ENCODE measurements at places on chromosomes 7 and 10.

DNA sequence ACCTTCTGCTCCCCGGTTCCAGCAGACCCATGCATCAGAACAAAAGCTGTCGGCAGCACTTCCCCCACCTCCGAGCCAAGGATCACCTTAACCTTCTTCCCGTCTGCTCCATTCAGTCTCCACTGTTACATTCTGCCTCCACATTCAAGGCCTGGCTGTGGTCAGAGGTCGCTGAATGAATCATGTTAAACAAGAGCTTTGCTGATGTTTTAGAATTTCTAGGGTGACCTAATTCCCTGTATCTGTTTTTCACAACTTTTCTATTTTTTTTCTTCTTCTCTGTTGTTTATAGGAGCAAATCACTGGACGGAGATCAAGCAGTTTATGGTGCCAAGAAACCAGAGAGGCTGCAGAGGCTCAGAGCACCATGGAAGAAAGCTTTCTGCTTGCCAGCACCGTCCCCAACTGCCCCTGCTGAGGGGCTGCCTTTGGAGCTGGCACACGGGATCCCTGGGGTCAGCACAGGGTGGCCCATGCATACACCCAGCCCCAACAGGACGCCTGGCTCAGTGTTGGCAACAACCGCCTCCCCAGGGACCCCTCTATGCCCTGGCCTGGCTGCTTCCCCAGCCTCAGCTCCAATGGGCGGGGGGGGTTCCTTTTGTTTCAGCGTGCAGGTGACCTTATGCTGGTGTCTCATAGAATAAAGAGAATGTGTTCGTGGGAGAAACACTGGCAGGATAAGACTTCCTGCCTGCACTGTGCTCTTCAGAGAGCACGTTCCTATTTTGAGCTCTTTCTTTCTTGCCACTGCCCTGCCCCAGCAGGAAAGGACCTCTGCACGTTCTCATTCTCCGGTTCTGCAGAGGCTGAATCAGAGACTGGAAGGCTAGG, 182.7 kb upstream of the LYZL2 start:
- no peaks in the 10 kb centered on the region for H3K36me3 ChIP-seq

DNA sequence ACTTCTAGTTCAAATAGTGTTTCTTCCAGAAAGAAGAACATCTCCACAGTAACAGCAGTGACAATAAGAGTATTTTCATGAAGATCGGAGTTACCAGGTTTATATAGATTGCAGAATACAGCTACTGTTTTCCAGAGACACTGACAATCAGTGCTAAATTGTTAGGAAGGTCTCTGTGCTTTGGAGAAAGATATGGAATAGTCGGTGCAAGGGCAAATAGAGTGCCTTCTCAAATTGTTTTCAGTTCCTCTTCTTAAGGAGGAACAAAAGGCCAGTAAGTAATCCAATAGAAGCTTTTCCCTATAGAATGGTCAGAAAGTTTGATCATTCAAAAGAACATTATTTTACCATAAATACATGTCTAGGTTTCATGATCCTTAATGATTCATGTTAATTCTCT, 2.6 kb upstream of the KIAA1217 start:
- no peaks in the 10 kb centered on the region for H3K36me3 ChIP-seq
- H3K4me1 ChIP-seq = peaks cover 31% of the 10 kb centered on the region
- no peak overlapping the region for H3K4me3 ChIP-seq
- no peak overlapping the region for H3K27ac ChIP-seq
- peaks cover 9% of the 10 kb centered on the region for H3K27me3 ChIP-seq
- no peak for DNase-seq

GRCh38 chr7:28804990-28805389, 153.1 kb downstream of the TRIL start:
- H3K36me3 ChIP-seq = no peaks in the 10 kb centered on the region
- no peak overlapping the region for H3K4me3 ChIP-seq
- H3K27ac ChIP-seq = no peak overlapping the region
- peaks cover 6% of the 10 kb centered on the region for H3K4me1 ChIP-seq
- DNase-seq = peak; percentile 33
- H3K27me3 ChIP-seq = peaks cover 2% of the 10 kb centered on the region

DNA sequence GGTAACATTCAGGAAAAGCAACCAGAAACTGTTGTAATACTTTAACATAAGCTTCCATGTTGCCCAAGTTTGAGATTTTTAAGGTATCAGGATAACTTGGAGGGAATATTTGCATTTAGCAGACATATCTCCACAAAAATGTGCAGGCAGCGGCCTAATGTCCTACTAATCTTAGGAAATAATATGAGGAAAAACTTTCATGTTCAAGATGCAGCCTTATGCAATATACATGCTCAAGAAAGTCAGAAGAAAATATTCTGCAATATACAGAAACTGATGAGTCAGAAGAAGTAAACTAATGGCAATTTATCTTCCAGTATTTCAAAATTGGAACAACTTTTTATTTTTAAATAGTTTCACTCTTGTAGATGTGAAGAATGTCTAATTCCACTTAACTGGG, 463.2 kb upstream of the C7orf33 start:
- H3K4me3 ChIP-seq = no peak overlapping the region
- no peaks in the 10 kb centered on the region for H3K4me1 ChIP-seq
- no peaks in the 10 kb centered on the region for H3K36me3 ChIP-seq
- no peak overlapping the region for H3K27ac ChIP-seq
- DNase-seq = no peak
- H3K27me3 ChIP-seq = no peaks in the 10 kb centered on the region

DNA sequence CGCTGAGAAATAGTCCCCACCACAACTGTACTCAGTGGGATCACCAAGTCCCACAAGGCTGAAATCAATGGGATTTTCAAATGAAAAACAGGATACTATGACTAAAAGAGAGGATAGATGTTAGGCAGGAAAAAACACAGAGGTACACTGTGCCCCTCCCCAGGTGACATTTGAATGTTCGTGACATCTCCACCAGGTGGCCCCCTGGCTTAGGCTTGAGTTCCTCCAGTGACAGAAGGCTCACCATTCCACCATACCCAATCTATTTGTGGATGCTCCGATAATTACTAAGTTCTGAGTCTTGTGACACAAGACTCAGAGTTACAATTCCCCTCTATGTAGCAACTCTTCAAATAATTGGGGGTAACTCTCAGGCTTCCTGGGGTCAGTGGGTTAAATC, 77.5 kb upstream of the KCNMA1 start:
- H3K4me1 ChIP-seq = peaks cover 66% of the 10 kb centered on the region
- no peak overlapping the region for H3K27ac ChIP-seq
- no peak overlapping the region for H3K4me3 ChIP-seq
- H3K27me3 ChIP-seq = peaks cover 8% of the 10 kb centered on the region

GRCh38 chr10:91046869-91047268, 126.0 kb upstream of the ANKRD1 start:
- H3K27me3 ChIP-seq = peaks cover 18% of the 10 kb centered on the region
- no peaks in the 10 kb centered on the region for H3K36me3 ChIP-seq
- H3K4me3 ChIP-seq = no peak overlapping the region
- H3K4me1 ChIP-seq = peaks cover 15% of the 10 kb centered on the region
- H3K27ac ChIP-seq = no peak overlapping the region

GRCh38 chr7:151306860-151307259, 34.8 kb upstream of the NUB1 start:
- H3K4me3 ChIP-seq = no peak overlapping the region
- DNase-seq = no peak
- no peaks in the 10 kb centered on the region for H3K36me3 ChIP-seq
- H3K4me1 ChIP-seq = peaks cover 19% of the 10 kb centered on the region
